Activated CD4-positive, alpha-beta T cell treated with anti-CD3 and anti-CD28 coated beads, Interleukin-2, Interleukin-6, amounts not matched to agents 100 ng/mL and 50 ng/mL, durations not matched to agents 16 hours and 8 hours (primary cell): ENCODE measurements at places on chromosomes 11 and 22.
A peak's percentile ranks its signal among the peaks of the same experiment; 100 is the strongest.

DNA sequence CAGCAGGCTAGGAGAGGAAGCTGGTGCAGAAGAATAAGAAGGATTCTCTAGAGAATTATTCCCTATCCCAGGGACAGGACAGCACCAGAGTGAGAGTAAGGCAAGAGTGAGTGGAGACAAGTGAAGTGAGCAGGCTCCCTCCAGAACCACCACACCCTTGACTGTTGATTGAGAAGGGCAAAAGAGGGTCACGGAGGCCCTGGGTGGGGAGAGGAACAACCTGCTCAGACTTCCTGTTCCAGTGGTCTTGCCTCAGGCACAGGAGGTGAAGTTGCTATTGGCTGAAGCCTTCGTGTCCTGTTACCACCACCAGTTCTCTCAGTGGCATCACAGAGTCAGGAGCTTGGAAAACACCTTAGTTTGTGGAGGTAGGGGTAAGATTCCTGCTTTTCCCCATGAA is 51.7 kb upstream of the CCDC89 start:
- DNase-seq = no peak

DNA sequence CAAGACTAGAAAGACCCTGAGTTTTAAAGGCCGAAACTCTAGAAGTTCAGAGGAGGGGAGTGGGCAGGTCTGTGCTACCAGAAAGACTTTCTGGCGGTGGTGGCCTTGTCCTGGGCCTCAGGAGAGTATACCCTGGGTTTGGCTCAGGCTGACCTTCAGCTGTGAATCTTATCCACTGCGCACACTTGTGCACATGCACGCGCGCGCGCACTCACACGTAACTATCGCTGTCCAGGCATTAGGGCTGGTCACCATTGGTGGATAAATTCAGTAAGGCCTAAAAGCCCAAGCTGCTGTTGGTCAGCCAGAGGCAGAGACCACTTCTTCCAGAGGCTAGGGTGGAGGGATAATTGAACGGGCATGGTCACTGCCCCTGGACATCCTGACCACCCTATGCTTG is 25.1 kb downstream of the ARHGEF17 start:
- DNase-seq = no peak

DNA sequence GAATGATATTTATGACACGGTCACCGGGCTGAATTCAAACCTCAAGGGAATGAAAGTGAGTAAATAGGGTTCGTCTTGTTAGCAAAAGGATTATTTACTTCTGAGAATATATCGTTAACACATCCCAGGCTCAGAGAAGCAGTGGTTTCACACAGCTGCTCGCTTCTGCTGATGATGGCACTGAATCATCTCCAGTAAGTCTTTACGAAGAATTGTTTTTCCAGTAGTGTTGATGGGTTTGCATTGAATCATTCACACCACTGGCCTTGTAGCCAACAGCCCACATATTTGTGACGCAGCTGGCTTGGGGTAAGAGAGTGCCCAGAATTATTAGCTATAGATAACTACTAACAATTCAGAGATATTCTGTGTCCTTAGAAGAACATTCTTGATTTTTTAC is 236.3 kb downstream of the CADM1 start:
- no peak for DNase-seq

DNA sequence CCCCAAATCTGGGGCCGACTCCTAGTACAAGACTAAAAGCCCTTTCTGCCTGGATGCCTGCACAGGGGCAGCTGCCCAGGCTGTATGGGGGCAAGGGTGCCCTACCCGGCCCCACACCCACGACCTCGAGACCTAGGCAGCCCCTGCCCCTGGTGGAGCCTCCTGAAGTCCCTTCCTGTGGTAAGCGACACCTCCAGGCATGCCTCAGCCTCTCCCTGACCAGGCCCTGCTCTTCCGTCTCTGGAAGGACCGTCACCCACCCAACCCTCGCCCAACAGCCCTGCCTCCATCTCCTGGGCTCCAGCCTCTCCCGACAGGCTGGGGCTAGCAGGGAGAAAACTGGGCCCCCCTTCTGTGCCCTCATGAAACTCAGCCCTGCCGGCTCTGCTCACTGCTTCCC is 22.8 kb upstream of the PPARA start:
- DNase-seq = no peak

DNA sequence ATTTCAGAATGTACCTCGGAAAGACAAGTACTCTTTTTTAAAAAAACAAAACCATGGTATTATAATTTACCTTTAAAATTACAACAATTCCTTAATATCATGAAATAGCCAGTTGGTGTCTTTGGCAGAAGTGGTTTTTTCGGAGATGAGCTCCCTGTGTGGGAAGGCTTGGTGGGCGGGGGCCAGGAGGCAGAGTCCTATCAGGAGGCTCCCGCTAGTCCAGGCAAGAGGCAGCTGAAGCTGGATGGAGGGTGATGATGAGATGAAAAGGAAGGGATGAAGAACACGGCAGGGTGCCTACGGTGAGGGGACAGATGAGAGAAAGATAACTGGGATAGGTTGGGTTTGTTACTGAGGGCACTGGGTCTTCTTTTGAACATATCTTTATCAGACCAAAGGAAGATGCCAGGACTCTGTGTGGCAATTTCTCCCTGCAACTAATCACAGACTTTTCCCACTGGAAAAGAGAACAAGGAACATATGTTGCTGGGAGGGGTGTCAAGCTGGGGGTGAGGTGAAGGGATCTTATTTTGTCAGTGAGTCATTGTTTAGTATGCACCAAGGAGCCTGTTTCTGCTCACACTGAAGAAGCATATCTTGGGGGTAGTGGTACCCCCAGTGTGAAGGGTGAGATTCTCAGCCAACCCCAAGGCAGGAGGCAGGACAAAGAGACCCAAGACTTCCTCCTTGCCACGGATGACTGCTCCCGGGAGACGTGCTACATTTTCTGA is 91.5 kb upstream of the YWHAH start:
- DNase-seq = no peak

DNA sequence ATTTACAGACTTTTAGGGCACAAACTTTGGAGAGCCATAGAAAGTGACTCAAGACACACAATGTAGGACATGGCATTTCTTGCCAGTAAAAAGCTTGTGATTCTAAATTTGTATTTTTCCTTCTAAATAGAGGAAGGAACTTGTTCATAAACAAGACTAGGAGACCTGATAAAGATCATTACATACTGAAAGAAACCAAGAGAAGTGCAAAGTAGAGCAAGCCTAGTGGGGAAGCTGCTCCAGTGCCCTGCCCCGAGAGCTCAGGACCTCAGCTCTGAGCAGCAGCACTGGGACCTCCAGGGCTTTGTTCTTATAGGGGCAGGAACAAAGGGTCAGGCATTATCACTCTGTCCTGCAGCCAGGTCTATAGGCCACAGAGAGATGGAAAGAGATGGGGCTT is 7.2 kb downstream of the IRAG1 start:
- no peak for DNase-seq

GRCh38 chr11:109978895-109979294 is 114.3 kb upstream of the ZC3H12C start:
- no peak for DNase-seq

GRCh38 chr11:84626256-84626655 is 1000.9 kb downstream of the DLG2 start:
- DNase-seq = no peak

GRCh38 chr22:29157759-29158535 is 47.7 kb upstream of the EMID1 start:
- DNase-seq = peak; percentile 12

DNA sequence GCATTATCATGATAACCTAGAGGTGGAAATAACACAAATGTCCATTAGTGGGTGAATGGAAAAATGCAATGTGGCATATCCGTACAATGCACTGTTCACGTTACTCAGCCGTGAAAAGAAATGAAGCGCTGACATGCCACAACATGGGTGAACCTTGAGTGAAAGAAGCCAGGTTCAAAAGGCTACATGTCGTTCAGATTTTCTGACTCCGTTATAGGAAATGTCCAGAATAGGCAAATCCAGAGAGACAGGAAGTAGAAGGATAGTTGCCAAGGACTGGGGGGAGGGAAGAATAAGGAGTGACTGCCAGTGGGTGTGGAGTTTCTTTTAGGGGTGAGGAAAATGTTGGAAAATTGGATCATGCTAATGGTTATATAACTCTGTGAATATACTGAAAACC is 133.8 kb downstream of the ATXN10 start:
- no peak for DNase-seq

DNA sequence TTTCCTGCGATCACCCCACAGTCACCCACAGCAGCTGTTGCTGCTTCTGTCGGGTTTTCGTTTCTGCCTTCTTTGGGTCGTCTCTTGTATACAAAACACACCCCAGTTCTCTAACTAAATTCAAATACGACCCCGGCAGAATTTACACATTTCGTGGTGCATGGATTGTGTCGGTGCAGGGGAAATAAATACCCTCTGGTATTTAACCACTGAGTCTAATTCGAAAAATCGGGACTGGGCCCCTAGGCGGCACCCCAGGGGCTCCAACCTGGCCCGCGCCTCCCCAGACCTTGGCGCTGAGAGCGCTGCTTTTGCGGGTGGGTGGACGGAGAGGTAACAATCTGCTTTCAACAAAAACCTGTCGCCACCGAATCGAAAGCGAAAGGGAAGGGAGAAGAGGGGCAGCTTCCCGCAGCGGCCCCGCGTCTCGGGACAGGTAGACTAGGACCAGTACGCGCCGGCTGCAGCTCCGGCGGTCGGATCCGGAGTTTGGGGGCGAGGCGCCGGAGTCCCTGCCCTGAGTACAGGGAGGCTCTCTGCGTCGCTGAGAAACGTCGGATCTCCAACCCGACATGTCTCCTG is 4.4 kb downstream of the ALX4 start:
- DNase-seq = peak; percentile 36

DNA sequence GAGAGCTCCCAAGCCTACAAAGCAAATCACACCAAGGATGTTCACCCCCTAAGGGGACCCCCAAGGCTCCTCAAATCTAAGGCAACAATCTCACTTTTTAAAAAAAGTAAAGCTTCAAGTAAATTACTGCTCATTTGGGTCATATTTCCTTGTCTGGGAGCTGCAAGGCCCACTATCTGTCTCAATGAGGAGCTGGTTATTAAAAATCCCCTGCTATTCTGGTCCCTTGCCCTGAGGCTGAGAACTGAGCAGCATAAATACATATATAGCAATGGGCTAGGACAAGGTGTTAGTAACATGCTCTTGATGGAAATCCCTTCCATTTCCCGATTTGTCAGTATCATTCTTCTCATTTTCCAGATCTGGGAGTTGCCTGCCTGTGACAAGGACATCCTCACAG is 119.2 kb downstream of the ETS1 start:
- DNase-seq = no peak

GRCh38 chr11:126669416-126669815 is 313.9 kb downstream of the ST3GAL4 start:
- no peak for DNase-seq

- no peak for DNase-seq
Measured at GRCh38 chr11:7686761-7687160, 13.5 kb upstream of the CYB5R2 start.

- DNase-seq = no peak
Measured at GRCh38 chr11:113159988-113160807, 154.2 kb upstream of the TTC12 start.

- no peak for DNase-seq
Measured at GRCh38 chr11:94747146-94747545, 21.0 kb upstream of the AMOTL1 start.

GRCh38 chr11:7673724-7674434 is 579 bp upstream of the CYB5R2 start:
- no peak for DNase-seq

DNA sequence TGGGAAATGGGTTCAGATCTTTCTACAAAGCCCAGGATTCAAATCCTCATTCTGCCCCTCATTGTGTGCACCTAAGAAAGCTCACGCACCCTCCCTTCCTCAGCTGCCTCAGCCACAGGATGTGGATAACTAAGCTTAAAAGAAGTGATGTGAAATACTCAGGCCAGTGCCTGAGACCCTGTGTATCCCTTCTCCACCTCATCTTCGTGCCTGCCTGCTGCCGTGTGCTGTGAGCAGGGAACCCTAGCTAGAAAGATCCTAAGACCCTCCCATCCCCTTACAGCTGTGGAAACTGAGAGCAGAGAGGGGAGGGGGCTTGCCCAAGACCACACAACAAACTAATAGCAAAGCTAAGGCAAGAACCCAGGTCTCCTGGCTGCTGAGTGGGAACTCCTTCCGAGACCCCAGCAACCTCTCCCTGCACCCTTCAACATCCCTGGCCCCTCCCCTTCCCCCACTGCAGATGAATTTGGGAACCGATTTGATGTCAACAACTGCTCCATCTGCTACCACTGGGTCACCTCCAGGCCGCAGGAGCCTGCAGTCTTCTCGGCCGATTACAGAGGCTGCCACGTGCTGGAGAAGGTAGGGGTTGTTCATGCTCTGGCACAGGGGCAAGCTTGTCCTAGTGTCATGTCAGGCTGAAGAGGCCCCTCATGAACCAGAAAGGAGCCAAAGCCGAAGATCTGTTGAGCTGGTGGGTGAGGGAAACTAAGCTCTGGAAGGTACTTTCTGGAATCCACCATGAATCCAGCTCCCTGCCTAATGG is 1.5 kb downstream of the ZP1 start:
- DNase-seq = no peak

- DNase-seq = no peak
Measured at GRCh38 chr22:24827296-24827695, 21.3 kb downstream of the SGSM1 start.

DNA sequence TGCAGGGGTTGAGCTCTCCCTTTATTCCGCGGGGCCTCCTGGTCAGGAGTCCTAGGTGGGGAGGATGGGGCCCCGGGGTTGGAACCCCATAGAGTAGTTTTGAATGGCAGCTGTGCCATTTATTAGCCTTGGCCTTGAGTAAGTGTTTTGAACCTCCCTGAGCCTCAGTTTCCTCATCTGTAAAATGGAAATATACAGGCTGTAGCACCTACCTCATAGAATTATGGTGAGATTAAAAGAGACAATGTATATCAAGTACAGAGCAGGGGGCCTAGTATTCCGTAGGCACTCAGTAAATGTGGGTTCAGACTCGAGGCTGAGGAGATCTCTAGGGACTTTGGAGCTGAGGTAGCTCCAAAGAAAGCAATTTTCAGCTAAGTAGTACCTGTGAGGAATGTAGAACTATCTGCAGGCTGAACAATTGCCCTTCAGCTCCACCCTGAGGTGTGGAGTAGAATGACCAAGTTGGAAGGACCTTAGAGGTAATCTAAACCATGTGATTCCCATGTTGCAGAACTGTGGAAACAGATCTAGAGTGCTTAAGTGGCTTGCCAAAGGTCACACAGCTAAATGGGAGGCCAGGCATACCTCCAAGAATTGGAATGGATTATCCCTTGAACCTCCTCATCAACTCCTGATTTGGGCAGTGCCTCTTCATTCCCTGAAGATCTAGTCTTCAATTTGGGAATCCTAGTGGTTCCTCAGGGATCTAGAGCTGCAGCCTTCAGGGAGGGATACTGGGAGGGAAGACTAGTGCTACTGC is 682 bp downstream of the PGAP2 start:
- DNase-seq = peak; percentile 73

DNA sequence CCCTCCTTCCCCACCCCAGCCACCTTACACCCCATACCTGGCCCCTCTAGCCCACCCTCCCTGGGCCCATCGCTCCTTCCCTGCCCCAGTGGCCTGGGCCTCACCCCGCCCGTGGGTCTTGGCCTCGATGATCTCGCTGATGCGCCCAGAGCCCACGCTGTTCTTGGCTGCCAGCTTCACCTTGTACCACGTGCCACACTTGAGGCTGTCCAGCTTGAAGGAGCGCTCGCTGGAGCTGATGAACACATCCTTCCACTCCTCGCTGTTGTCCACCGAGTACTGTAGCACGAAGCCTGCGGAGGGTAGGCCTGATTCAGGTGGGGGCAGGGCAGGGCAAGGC is 110.1 kb downstream of the CEP164 start:
- no peak for DNase-seq
